Activated CD4-positive, alpha-beta T cell treated with anti-CD3 and anti-CD28 coated beads for 4 hours (primary cell): ENCODE measurements at places on chromosomes 11 and 22.

- DNase-seq, result no peak
These were observed 29.1 kb downstream of the CSF2RB start for GRCh38 chr22:36942556-36942955.

- no peak for DNase-seq
These were observed 22.9 kb upstream of the CHRM4 start for GRCh38 chr11:46414466-46414796.

DNA sequence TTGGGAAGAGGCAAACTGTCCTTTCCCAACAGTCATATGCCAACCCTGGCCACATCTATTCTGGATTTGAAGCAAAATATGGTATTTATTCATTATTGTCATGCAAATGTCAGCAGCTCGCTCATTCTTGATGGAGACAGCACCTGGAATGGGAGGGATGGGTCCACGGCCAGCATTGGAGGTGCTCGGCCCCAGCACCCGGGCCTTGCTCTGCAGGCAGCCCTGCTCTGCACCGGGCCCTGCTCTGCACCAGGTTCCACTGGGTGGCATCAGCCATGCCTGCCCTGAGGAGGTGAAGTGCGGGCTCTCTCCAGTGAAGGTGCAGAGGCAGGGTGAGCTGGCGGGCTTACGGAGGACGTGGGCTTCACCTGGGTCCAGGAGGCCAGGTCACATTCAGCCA is 19.8 kb downstream of the LRP5 start:
- no peak for DNase-seq

DNA sequence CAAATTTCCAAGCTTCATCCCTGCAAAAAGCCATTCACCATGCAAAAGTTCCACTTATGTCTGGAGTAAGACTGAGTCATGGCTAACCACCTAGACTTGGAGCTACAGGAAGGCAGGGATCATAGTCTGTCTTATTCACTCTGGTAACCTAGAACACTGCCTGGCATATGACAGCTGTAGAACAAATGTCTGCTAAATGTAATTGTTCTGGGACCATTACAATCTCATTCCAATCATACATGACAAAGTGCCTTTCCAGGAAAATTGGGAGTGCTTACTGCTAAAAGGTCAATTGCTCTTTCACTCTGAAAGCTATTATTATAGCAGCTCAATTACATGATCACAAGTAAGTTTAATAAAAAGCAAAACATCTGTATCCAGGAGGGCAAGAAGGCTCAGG is 99.1 kb upstream of the CHRM4 start:
- DNase-seq, result no peak

- DNase-seq, result no peak
These were observed 496 bp downstream of the EHBP1L1 start for GRCh38 chr11:65576232-65576866.

DNA sequence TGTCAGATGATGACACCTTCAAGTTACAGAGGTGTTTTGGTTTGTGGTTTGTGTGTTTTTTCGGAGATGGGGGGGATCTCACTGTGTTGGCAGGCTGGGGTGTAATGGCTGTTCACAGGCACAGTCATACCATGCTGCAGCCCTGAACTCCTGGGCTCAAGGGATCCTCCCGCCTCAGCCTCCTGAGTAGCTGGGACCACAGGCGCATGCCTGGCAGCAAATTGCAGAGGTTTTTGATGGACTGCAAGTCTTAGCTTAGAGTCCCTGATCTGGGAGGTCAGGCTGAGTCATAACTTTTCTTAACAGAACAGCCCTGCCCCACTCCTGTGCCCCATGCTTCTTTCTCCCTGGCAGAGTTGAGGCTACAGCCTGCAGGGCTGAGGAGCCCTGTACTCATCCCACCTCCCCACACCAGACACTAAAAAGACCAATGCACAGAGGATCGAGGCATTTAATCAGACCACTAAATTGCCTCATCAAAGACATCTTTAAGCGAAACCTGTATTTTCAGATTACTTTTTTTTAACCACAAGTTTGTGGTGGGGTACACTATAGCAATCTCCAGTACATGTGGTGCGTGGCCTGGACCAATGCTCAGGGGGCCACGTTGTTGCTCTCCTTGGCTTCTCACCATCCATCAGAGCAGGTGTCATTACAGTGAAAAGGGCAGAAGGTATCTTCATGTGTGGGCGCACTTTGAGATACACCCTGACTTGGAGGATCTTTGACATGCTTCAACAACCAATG is 17.1 kb upstream of the ADORA2A start:
- no peak for DNase-seq

DNA sequence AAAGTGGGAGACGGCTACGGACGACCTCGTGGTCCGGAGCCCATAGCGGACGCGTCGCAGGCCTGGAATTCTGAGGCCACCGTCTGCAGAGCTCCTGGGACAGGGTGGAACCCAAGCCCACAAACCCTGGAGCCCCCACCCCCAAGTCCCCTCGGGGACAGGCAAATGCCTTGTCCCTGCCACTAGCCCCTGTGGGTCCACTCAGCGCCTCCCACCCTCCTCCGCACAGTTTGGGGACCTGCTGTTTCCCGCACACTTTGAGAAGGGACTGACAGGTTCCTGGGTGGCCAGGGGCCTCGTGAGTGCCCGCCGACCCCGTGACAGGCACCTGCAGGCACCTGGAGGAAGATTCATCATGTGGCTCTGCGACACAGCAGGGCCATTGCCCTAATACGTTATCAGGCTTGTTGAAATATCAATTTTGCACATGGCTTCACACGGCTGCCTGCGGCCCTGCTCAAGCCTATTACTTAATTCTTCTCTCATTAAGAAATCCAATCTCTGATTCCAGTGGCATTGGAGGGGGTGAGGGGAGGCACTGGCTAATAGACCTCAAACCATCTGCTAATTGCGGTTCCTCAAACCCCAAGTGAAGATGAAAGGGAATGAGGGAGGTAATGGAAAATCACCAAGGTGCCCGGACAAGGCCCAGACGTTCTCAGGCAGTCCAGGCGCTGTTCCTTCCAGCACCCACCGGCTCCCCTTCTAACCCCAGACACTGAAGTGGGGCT is 672.5 kb downstream of the BRD1 start:
- DNase-seq, result no peak

- DNase-seq, result no peak
These were observed 2.6 kb downstream of the C11orf21 start for GRCh38 chr11:2298795-2299761.

- no peak for DNase-seq
These were observed 446.9 kb downstream of the BRD1 start for GRCh38 chr22:49380828-49381114.

- peak; percentile 73 for DNase-seq
These were observed at the start of gene EHBP1L1 for GRCh38 chr11:65575568-65576231. Gene EHBP1L1, plus strand, starts transcription at chr11:65576053. Its CDS starts 250 bp downstream, at chr11:65576303.

DNA sequence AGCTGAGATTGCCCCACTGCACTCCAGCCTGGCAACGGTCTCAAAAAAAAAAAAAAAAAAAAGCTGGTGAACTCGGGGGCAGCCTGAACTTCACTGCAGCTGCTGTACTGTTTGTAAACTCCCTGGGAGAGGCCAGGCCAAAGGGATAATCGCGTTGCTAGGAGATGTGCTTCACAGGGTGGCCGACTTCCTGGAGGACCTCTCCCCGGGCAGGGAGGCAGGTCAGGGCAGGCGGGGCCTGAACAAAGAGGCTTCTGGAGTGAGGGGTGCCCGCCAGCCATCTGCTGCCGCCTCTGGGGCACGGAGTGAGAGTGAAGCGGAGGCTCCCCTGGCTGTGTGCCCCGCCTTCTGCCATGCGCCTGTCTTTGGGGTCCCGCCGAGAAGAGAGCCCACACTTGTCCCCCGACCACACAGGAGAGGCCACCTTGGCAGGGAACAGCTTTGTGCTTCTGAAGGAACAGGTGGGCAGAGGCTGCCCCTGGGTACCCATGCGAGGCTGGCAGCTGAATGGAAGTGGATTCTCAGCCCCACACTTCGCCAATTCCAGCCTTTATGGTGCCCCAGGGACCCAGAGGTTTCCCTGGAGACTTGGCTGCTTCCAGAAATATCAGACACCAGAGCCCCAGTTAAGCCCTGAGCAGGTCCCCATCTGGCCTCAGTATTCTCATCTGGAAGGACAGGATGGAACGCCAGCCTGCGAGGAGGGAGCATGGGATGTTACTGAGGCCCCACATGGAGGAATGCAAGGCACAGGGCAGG is 29.6 kb downstream of the TMEM184B start:
- no peak for DNase-seq

DNA sequence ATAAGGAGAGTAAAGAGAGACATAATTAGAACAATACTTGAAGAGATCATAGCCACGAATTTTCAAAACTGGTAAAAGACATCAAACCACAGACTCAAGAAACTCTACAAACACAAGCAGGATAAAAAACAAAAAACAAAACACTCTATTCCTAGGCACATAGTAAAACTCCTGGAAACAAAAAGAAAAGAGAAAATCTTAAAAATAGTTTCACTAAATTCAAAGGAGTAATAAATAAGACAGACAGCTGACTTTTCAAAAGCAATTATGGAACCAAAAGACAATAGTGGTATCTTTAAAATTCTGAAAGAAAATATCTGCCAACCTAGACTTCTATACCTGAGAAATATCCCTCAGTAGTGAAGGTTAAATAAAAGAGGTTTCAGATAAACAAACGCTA is 9.2 kb upstream of the NARS2 start:
- no peak for DNase-seq

- DNase-seq, result no peak
These were observed 2.8 kb downstream of the OR52A1 start for GRCh38 chr11:5151713-5152153.

DNA sequence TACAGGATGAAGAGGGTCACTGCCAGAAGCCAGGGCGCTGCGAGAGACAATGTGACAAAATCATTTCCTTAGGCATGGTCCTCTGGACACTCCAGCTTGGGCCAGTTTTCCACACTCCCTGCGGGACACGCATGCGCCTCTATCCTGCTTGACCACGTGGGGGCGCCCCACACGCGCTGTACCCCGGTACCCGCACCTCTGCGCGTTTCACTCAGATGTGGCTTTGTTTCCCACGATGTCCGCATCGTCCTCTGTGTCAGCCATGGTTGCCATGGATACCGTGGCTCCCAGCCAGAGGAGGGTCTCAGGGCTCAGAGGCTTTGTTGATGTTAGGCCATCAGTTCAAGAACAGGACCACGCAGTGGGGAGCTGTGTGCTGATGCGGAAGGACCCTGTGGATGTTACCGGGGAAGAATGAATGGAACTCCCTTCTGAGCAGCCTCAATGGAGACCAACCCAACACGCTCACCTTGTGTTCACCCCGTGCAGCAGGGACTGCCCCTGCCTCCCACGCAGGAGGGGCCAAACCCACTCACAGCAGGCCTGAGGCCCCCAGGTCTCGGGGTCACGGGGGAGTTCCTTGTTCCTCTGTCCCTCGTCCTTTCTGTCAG is 101.1 kb upstream of the SLC22A12 start:
- DNase-seq, result no peak

- no peak for DNase-seq
These were observed 48.3 kb downstream of the NNMT start for GRCh38 chr11:114344494-114344893.

GRCh38 chr22:17258788-17259148 is 39.5 kb upstream of the ADA2 start:
- no peak for DNase-seq

DNA sequence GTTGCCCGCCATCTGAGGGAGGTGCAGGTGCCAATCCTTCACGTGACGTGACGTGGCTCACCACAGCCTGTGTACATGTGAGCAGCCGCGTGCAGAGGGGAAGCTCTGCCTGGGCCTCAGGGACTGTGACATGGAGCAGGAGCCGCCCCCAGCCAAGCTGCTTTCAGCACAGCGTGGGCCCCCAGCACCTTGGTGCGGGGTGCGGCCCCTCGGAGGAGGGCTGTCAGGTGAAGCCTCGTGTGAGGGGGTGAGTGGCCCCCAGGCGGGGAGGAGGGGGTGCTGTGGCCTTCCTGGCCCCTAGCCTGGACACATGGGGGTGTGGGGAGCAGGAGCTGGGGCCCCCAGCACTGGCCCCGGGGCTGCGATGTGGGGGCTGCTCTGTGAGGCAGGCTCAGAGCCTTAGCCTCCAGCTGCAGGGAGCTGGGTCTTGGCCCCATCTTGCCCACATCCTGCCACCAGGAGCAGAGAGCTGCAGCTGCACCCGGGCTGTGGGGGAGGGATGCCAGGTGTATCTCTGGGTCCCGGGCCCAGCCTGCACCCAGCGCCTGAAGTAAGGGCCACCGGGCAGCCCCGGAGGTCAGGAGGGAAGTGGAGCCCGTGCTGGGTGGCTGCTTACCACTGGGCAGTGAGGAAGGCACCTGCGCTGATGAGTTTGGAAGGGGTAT is at the start of gene ADORA2A:
ADORA2A (plus strand) TSS at position 100 of the 665 bp plus-strand sequence. CDS start 5,806 bp downstream, outside the sequence.
- peak; percentile 86 for DNase-seq

DNA sequence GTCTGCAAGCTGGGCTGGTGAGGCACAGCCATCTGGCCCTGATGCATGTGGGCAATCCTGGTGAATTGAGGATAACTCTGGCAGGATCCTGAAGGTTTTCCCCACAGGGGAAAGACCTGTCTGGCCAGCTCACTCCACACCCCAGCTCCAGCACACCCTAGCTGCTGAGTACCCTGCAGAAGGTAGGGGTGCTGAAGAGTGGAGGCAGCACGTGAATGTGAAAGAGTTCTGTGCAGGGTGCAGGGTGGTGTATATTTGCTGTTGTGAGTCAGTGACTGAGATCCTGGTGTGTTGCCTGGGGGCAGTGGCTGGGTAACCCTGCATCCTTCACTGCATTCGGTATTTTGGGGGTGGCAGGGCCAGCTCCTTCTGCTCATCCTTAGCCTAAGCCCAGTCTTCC is 22.4 kb downstream of the DGAT2 start:
- no peak for DNase-seq

DNA sequence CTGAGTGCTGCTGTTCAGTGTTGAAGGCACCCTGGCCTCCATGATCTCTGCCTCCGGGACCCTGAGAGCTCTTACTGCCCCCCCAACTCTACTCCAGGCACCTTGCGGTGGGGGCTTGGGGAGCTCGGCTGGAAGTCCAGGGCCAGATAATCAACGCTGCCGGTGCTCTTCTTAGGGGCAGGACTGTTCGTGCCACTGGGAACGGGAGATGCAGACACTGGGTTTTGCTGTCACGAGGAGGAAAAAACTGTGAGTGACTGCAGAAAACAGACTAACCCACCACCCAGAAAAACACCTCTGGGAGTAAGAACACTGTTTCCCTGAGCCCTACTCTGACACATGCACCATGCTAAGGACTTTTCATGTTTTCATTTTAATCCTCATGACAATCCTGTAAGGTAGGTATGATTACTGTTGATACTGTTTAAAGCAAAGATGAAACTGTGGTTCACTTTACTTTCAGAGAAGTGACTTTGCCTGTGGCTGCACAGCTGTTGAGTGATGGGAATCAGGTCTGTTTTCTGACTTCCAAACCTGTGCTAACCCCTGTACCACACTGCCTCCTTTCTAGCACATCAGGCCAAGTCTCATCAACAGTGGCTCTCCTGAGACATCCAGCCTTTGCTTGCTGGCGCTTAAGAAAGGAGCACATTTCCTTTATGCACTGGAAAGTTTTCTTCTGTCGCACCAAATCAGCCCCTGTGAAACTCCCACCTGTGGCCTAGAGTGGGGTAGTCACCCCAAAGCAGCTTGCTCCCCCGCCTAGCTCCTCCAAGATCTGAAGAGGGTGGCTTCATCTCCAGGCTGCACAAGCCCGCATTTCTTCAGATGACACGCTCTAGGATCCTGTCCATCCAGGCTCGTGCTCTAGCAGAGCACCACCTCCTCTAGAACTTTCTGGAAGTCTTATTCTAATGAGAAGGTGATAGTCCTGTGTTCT is 31.8 kb downstream of the USP35 start:
- no peak for DNase-seq

GRCh38 chr11:75346912-75347647 is 4.4 kb downstream of the ARRB1 start:
- no peak for DNase-seq

GRCh38 chr11:96001037-96001436 is 77.1 kb upstream of the MTMR2 start:
- DNase-seq, result no peak

- no peak for DNase-seq
These were observed 3.8 kb upstream of the ADSL start for GRCh38 chr22:40342521-40342920.
